Cortex of kidney (tissue), 1 donor: ENCODE measurements at places on chromosomes 6 and 20.

- DNase-seq, result no peak
Observed at GRCh38 chr6:151499551-151499950, 5.7 kb downstream of the CCDC170 start.

DNA sequence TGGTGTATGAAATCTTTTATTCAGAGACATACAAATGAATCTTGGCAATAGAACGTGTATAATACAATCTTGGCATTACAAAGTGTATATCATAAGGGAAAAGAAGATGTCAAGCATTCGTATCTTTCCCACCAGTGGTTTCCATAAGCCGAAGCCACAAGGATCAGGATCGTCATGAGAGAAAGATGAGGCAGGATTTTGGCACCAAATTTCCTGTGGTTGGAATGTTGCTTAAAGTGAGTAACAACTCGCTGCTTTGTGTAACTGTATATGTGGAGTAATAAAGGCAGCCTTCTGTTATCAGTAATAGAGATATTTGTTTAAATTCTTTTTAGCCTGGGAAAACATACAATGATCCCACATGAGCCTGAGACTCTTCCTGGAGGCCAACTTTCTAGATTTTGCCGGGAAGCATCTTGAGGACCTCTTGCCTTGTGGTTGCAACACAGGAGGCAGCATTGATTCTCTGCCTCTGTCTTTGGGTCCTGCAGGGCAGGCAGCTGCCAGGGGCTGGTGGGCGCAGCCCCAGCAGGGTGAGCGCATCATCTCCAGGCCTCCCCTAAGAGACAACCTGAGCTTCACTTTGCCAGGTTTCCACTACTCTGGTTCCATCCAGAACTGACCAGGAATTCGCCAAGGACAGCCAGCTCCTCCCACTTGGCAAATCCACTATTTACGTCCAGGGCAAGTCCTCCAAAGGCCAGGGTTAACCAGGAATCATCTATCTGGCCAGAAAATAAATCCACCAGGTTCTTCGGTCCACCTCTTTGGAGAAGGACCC lies 230.9 kb upstream of the SULF2 start:
- DNase-seq, result no peak

DNA sequence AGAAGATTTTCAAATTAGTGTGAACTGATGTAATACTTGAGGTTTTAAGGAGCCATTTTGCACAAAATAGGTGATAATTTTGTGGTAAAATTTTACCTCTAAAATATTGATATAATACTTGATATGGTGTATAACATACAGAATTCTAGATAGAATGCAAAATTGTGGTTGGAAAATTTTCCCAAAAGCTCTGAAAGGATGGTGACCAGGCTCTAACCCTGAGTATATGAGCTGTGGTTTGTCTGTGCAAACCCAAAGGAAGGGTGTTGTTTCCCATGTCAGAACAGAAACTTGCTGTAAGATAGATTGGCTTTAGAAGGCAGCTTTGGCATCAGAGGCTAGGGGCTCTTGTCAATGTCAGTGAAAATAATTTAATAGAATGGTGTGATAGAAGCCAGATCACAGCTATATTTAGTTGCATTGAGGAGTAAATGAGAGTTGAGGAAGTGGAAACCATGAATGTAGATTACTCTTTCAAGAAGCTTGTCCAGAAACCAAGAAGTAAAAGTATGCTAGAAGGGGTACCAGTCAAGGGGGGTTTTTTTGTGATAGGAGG lies 257.7 kb downstream of the FARS2 start:
- DNase-seq, result no peak

DNA sequence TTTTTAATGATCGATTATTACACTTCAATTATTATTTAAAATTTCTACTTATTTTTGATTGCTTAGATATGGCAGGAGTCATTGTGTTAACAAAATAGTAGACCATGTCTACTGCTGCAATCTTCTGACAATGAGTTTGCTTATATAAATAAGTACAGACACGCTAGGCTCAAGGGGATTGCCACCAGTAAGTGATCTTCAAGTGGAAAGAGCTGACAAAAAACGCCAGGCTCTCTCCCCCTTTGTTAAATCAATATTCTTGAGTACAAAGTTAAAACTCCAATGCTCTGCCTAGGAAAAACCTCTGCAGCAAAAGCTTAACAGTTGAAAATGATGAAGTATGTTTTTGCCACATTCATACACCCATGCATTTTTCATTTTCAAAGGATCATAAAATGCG lies 738.1 kb downstream of the HDGFL1 start:
- no peak for DNase-seq

DNA sequence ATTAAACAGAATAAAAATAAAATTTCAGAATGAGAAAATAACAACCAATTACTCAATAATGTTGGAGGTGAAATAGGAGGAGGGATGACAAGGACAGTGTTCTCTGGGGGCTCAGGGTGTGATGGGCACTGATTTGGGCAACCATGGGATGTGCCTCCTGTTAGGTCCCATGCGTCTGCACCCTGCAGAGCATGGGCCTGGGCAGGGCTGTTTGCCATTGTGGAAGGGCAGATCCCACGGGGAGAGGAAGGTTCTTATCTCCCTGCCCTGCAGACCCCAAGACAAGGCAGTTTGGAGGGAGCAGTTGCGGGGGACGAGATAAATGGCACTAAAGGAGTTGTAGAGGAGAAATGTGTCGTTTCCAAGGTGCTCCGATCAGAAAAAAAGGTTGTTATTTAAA lies 206.3 kb downstream of the THBS2 start:
- no peak for DNase-seq

- DNase-seq, result no peak
Observed at GRCh38 chr6:148682990-148683389, 63.8 kb upstream of the UST start.

- no peak for DNase-seq
Observed at GRCh38 chr6:95686895-95687294, 109.6 kb downstream of the MANEA start.

DNA sequence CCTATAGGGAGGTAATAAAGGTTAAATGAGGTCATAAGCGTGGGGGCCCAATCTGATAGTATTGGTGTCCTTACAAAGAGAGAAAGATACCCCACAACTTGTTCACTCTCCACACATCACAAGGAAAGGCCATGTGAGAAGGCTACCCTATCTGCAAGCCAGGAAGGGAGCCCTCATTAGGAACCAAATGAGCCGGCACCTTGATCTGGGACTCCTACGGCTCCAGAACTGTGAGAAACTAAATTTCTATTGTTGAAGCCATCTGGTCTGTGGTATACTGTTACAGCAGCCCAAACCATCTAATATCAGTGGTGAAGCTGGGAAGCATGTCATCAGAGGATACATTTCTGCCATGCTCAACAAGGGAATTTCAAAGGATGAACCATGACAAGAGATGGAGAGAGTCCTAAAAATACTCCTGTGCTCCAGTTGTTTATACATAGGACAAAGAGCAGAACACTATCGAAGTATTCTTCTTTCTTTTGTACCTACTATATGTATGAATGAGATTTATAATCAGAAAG lies 10.4 kb downstream of the COX7A2 start:
- DNase-seq, result no peak

GRCh38 chr6:90578894-90579549 lies 7.8 kb downstream of the MAP3K7 start:
- no peak for DNase-seq

DNA sequence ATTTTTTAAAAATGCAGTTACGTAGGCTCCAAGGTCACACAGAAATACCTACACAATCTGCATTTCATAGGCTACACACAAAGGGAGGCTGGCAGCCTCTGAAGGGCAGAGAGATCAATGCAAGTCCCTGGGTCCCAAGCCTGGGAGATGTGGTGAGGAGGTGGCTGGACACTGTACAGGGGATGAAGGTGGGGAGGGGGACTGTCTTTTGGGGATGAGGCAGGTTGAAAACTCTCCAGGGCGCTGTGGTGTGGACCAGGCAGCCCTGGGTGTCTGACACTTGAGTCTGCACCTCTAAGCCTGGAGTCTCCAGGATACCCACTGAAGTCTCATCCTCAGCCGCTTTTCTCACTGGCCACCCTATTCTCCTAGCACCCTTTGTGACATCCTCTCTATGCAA lies 24.5 kb downstream of the TXNDC5 start:
- no peak for DNase-seq

- DNase-seq, result no peak
Observed at GRCh38 chr20:18263723-18264122, 24.6 kb upstream of the ZNF133 start.

- DNase-seq, result no peak
Observed at GRCh38 chr20:48523191-48523995, 304.4 kb downstream of the PREX1 start.

- DNase-seq, result no peak
Observed at GRCh38 chr6:45737331-45738056, 278.2 kb downstream of the CLIC5 start.

- DNase-seq, result no peak
Observed at GRCh38 chr6:170085475-170086401, 205.1 kb downstream of the DLL1 start.

GRCh38 chr6:7921046-7921445 lies 10.5 kb upstream of the TXNDC5 start:
- no peak for DNase-seq

DNA sequence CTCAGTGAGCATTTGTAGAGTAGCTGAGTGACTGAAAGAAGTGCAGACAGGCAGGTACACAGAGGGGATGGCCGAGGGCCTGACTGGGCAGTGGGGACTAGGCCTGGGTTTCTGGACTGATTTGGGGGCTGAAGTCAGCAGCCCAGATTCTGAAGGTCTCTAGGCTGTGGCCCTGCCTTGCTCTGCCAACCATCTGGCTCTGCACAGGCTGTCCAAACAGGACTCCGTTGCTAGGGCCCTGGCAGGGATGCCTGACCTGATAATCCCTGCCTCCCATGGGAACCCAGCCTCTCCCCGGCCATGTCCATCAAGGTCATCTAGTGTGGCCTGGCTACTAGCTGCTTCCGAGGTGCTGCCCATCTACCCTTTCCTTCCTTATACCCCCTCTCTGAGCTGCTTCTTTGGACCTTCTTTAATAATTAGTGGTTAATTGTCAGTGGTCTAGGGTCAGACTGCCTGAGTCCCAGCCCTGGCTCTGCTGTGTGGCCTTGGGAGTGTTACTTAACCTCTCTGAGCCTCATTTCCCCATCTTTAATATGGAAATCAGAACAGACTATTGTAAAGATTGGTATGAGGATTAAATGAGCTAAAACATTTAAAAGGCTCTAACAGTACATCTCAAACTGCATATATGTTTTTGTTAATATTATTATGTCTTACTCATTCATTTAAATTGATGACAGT lies 137.9 kb downstream of the VEGFA start:
- DNase-seq, result no peak

DNA sequence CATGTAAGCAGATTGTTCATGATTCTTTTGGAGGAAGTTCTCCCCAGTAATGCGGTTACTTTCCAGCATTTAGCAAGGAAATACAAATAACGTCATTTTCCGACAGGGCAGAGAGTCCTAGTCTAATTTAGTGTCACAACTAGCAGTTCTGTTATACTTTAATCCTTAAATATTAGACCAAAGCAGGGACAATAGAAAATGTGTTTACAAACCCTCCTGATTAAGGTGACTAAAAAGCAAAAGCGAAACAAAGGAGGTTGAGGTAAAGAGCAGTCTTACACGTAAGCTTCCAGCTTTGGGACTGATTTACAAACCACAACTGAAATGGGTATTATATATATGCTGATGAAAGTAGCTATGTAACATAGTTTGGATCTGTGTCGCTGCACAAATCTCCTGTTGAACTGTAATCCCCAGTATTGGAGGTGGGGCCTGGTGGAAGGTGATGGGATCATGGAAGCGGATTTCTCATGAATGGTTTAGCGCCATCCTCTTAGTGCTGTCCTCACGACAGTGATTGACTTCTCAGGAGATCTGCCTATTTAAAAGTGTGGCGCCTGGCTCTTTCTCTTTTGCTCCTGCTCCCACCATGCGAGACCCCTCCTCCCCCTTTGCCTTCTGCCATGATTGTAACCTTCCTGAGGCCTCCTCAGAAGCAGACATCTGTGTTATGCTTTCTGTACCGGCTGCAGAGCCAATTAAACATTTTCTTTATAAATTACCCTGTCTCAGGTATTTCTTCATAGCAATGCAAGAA lies 81.9 kb downstream of the PLCB1 start:
- no peak for DNase-seq

DNA sequence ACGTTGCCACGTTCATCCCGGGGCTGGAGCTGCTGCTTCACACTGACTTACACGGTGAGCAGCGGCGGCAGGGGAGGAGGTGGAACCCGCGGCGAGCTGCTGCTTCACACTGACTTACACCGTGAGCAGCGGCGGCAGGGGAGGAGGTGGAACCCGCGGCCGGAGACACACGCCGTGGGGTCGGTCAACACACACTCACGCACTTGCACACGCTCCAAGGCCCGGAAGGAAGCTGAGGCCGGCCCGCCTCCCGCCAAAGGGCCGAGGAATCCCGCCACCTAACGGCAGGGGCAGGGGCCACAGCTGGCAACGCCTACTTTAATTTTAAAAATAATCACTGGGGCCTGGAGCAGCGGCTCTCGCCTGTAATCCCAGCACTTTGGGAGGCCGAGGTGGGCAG lies 94.4 kb upstream of the FOXC1 start:
- no peak for DNase-seq

DNA sequence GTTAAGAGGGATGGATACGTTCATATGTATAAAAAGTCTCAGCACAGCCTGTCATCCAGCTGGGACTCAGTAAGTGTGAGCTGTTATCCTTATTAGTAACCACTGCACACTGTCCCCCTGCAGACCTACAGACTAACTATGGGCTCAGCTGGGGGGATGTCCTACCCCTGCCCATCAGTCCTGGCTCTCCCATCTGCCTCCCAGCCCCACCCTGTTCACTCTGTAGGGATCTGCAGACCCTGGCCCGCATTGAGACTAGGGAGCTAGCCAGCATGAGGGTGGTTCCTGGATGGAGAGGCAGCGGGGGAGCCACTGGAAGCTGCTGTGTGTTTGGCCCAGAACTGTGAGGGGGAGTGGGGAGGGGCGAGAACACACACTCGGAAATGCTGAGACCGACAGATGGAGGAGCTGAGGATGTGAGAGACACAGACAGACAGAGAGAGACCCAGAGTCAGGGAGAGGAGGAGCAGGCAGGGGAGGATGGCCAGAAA lies 17.1 kb downstream of the XKR7 start:
- DNase-seq, result no peak

GRCh38 chr20:62791301-62792181 lies 4.7 kb upstream of the MRGBP start:
- no peak for DNase-seq

DNA sequence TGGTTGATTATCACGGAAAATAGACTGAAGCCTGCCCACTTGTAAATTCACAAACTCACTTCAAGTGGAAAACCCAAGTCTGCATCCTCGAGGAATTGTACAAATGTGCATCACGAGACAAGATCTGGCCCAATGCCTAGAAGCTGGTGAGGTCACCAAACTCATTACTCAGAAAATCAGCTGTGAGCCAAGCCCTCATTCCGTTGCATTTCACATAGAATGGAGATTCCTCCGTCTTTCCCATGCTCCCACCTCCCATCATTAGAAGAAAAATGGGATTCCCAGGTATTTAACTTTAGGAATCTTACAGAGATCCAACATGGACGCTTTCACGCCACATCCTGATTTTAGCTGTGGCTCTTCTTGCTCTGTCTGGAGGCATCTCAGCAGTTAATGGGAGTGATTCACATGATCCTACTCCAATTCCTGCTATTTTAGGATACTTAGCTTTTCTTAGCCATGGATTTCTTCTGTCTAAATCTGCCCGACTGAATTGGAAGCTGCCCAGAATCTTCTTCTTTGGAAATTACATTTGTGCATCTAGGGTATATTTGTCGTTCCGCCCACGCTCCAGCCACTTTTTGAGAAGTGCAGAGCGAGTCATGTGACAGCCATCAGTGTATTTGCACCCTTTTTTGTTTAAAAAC lies 68.7 kb upstream of the STMND1 start:
- DNase-seq, result no peak
